ENCODE measurements at places on chromosomes 7 and 10.

DNA sequence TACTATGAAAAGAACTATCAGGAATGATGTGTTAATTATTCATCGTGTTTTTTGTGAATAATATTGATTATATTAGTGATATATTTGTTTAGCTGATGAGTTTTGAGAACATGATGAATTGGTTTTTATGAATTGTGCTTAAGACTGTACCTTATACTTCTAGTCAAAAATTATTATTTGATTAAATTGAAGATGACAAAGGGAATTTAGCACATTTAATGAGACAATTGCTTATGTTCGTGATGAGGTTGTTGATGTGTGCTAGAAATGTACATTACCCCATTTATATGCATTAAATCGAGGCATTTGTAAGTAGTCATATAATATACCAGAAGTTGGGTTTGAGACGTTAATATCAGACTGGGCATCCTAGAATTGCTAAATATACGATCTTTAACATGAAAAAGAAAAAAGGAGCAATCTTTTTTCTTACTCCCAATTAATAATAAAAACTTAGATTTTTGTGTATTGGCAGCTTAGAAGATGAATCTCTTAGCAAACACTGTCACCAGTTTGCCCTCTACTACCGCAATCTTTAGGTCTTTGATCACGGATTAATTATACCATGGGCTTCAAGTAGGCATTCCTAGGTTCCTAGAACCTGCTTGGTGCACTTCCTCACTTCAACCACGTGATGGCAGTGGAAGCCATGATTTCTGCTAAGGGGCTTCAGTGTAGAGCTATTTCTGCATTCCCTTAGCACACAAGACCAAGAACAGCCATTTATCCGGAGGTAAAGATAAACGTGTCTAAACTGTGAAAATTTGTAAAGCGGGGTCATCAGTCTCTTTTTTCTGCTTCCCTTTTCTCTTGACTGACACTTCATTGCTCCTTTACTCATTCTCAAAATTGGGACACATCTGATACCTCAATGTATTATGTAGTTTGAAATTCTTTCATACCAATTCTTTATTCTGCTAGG is 1.6 kb downstream of the KLHDC10 start:
- DNase-seq: peak; percentile 89

DNA sequence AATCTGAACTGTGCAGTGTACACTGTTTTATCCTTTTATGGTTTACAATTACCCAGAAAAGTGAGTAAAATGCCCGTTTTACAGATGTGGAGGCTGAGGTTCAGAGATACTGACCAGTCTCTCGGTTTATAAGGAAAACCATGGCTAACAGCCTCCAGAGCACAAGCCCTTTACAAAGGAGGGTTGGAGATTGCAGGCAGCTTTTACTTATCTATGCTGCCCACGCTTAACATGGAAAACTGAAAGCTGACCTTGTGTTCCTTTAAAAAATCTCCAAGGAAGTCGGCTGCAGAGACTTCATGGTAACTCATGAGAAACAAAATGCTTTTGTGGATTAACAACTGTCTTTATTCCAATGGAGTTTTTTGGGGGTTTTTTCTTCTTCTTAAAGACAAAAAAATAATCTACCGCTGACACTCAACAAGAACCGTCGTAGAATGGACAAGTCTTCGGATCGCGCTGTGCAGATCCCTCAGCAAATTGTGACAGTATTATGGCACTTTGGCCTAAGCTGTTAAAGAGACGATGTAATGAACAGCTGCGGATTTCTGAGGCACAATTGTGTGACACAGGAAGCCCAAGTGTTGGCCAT is 654 bp upstream of the SLF2 start:
- no peak for DNase-seq

GRCh38 chr7:37394158-37394557 is 54.5 kb downstream of the ELMO1 start:
- no peak for DNase-seq

- DNase-seq: no peak
These were observed 6.6 kb upstream of the OGDHL start for GRCh38 chr10:49768731-49769130.

DNA sequence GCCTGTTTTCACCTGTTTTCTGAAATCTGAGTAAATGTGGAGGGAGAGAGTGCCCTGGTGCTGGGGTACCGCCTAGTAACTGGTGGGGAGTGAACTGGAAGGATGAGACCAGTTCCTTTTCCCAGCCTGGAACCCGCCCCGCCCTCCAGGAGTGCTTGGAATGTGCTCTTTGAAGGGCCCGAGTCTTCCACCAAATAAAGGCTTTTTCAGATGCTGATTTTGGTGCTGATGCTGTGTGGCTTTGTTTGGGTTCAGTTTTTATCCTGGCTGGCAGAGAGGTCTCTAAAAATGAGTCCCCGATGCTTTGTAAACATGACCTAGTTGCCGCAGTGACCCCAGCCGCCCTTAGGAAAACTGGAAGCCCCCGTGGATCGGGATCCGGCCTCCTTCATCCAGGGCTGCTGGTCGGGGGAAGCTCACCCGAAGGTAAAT is 25.9 kb downstream of the FOXK1 start:
- no peak for DNase-seq

GRCh38 chr7:100413346-100413745 is 15.2 kb downstream of the ZCWPW1 start:
- no peak for DNase-seq

DNA sequence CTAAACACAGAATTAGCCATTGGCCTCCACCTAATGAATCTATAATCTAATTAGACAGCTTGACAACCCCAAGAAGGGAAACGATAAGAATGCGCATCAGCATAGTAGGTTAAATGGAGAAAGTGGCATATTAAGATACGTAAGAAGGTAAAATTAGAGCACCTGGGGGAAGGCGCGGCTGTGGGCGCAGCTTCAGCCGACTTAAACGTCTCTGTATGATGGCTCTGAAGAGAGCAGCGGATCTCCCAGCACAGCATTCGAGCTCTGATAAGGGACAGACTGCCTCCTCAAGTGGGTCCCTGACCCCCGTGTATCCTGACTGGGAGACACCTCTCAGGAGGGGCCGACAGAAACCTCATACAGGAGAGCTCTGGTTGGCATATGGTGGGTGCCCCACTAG is 518.8 kb downstream of the PHTF2 start:
- no peak for DNase-seq

DNA sequence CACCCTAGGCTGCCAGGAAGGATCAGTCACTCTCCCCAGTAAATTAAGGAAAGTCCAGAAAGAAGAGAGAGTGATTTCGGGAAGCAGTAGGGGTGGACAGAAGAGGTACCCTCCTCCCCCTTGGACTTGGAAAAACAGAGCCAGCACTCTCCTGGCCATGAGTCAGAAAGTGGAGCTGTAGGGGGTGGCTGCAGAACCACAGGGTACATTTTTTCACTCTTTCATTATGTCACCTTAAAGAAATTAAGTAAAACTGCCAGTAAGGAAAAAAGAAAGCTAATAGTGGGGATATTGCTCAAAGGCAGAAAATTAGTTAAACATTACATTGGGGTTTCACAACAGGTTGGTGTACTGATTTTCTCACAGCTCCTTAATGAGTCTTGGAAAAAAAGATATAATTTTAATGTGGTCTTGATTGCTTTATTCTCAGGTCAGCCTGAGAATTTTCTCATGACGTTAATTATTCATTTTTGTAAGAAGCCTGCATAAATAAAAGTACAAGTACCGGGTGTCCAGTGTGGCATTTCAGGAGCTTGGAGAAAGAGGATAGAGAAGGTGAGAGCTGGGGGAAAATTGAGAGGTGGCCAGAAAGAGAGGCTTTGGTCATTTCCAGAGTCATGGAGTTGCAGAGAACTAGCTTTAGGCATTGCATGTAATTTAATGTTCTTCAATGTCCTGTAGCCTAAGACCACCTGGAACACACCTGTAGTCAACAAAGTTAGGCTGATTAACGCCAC is 23.2 kb upstream of the AOAH start:
- no peak for DNase-seq

- DNase-seq: no peak
These were observed 163.4 kb upstream of the MKLN1 start for GRCh38 chr7:131164025-131164925.

DNA sequence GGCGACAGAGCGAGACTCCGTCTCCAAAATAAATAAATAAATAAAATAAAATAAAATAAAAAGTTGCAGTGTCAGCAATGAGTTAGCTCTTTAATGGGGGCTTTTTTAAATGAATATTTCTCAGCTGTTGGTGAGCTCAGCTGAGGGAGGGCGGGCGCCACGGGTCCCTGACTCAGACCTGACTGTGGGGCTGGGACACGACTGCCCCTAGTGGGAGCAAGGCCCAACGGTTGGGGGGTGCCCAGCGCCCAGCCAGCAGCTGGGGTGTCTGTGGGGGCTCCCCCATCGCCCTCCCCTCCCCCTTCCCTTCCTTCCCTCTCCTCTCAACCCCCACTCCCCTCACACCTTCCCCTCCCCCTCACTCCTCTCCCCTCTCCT is 46.6 kb downstream of the PWWP2B start:
- DNase-seq: no peak

GRCh38 chr7:143905509-143905908 is 3.5 kb upstream of the TCAF1 start:
- no peak for DNase-seq

DNA sequence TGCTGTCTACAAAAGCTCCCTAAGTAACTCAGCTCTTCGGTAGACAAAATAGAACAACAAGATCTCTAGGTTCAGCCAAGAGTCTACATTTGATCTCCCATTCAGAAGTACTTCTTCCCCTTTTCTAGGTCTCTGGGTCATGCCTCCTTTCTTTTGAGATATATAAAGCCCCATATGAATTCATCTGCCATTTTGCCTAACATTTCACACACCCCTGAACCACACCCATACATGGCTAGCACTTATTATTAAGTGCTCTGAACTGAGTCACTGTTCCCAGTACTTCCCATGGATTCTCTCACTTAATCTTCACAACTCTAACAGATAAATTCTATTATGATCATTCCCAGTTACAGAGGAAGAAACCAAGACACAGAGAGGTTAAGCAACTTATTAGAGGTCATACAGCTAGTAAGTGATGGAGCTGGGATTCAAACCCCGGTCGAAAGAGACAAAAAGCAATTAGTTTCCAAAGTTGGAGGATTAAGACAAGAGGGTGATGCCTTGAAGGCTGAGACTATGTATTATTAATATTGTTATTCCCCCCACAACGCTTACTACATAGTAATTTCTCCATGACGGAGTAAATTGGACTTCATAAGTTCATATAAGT is 17.3 kb downstream of the MYOF start:
- DNase-seq: no peak

- no peak for DNase-seq
These were observed 305.8 kb upstream of the KCND2 start for GRCh38 chr7:119967221-119967620.

DNA sequence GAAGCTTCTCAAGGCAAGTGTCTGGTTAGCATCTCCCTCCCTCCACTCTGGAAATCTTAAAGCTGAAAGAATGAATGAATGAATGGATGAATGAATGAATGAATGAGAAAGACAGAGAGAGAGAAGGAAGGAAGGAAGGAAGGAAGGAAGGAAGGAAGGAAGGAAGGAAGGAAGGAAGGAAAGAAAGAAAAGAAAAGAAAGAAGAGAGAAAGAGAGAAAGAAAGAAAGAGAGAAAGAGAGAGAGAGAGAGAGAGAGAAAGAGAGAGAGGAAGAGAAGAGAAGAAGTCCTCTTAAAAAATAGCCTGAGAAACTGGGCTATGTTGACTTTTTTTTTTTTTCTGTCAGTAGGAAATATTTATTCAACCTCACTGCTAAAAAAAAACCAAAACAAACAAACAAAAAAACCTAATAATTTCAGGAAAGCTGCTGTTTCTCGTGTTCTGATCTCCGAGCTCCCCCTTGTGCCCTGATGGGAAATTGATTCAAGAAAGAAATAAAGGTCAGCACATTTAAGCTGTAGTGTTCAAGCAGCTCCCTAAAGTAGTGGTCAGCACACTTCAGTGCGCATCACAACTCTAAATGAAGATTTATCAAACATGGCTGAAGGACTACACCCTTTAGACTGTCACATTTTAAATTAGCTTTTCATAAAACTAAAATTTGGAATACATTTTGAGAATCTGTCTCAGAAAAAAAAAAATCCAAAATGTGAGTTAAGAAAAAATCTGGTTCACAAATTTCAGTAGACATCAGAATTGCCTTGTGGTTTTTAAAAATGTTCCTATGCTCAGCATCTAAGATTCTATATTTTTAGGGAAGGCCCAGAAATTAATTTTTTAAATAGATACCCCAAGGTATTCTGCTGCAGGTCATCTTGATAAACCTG is 154.3 kb downstream of the ELAPOR2 start:
- DNase-seq: peak; percentile 3

- no peak for DNase-seq
These were observed 26.1 kb upstream of the FIS1 start for GRCh38 chr7:101271021-101271420.

GRCh38 chr7:112116894-112117293 is 89.3 kb downstream of the DOCK4 start:
- no peak for DNase-seq

DNA sequence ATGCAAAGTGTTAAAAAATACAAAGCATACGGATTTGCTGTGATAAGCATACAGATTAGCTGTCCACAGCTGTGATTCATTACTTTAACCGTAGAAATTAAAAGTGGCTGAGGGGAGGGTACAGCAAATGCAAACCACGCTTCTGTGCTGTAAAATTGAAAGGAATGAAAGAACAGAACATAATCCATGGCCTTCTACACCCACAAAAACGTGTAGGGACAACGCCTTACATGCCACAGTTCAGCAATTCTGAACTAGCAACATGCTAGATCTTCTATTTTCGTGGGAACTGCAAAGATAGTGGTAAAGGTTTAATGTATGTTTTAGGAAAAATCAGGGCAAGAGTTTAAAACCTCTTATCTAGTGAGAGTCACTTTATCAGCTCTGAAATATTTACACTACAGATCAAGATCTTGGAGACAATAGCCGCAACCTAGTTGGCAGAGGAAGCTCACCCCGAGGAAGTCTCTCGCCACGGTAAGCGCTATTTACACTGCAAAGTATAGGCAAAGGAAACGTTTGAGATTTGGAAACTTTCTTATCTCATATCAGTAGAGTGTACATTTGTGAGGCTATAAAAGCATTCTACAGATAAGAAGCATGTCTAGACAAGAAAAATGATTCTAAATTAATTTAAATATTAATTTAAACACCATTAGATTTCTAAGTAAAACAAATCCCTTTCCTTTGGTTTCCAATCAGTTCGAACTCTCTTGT is 193.6 kb downstream of the MLLT10 start:
- DNase-seq: no peak
